Esophagus squamous epithelium (tissue), 5 donors: ENCODE measurements at places on chromosomes 6 and 20. TPM values are rescaled to one million over a fixed set of nuclear protein-coding genes. Genes with fewer than 3 reads are reported as not detected.

ARHGAP18 gene
- 5.8 TPM for total RNA-seq

BEND6 gene
- total RNA-seq, result 1.1 TPM

RGS17 gene
- total RNA-seq, result 0.76 TPM

SMOC2 gene
- 8.5 TPM for total RNA-seq

MLN gene
- total RNA-seq, result not detected

SLC13A3 gene
- total RNA-seq, result 1.5 TPM

GJA10 gene
- total RNA-seq, result not detected

POM121L2 gene
- total RNA-seq, result not detected

GPR63 gene
- 0.66 TPM for total RNA-seq

DSP gene
- total RNA-seq, result 1,238 TPM

SYTL3 gene
- 1.6 TPM for total RNA-seq

FAM217A gene
- not detected for total RNA-seq

GRCh38 chr20:46688151-46689081 lies 828 bp downstream of the TP53RK start:
- DNase-seq, result no peak

DNA sequence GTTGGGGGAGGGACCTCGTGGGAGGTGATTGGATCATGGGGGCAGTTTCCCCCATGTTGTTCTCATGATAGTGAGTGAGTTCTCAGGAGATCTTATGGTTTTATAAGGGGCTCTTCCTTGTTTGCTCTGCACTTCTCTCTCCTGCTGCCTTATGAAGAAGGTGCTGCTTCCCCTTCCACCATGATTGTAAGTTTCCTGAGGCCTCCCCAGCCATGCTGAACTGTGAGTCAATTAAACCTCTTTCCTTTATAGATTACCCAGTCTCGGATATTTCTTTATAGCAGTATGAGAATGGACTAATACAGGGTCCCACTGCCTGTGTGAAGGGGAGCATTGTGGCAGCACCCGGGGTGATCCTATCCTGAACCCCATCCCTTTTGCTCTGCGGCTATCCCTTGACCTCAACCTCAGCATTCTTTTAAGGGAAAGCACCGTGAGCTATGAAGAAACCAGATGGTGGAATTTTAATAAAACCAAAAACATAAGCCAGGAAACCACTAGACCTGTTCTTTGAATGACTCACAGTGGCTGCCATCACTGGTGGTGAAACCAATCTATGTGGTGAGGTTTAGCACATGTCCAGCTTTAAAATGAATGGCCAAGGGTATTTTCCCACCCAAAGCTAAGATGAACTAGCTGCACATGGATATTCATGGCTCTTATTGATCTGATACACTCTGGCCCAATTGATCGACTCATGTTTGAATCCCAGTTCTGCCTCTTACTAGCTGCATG lies 62.2 kb downstream of the ZDHHC14 start:
- no peak for DNase-seq

DNA sequence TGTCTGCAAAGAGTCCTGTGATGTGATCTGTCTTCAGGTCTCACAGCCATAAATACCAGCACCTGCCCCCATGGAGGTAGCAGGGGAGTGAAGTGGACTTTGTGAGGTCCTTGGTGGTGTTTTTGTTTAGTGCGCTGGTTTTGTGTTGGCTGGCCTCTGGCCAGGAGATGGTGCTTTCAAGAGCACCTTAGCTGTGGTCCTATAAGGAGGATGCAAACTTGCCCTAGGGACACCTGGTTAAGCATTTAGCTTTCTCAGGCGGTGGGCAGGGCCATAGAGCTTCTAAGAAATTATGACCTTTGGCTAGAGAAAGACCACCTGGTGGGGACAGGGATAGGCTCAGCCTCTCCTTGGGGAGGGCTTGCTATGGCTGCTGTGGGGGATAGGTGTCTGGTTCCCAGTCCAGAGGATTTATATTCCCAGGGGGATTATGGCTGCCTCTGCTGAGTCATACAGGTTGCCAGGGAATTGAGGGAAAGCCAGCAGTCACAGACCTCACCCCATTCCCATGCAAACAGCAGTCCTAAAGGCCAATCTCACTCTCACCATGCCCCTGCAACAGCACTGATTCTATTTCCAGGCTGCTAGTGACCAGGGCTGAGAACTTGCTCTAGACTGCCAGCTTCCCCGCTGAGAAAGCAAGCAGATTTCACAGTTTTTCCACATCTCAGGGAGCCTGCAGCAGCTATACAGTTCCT lies 259.3 kb downstream of the TFAP2B start:
- DNase-seq, result no peak

- DNase-seq, result no peak
These were observed 709.5 kb downstream of the KIF16B start for GRCh38 chr20:15863735-15864134.

DNA sequence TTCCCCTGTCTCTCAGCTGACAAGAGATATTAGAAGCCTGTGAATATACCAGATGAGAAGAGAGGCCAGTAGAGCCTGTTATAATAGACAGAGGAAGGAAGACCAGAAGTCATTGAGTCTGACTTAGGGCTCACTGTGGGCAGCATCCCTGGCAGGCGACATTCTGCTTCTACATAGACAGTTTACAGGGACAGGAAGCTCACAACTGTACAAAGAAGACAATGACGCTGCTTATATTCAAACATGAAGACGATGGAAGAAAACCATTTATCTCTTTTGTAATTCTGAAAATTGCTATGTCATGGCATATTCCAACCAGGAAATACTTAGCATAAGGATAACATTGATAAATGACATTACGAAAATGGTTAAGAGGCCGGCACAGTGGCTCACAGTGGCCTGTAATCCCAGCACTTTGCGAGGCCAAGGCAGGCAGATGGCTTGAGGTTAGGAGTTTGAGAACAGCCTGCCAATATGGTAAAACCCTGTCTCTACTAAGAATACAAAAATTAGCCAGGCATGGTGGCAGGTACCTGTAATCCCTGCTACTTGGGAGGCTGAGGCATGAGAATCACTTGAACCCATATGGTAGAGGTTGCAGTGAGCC lies 170.9 kb downstream of the UBE3D start:
- no peak for DNase-seq

- no peak for DNase-seq
These were observed 1557.5 kb downstream of the GRIK2 start for GRCh38 chr6:102950967-102951366.

DNA sequence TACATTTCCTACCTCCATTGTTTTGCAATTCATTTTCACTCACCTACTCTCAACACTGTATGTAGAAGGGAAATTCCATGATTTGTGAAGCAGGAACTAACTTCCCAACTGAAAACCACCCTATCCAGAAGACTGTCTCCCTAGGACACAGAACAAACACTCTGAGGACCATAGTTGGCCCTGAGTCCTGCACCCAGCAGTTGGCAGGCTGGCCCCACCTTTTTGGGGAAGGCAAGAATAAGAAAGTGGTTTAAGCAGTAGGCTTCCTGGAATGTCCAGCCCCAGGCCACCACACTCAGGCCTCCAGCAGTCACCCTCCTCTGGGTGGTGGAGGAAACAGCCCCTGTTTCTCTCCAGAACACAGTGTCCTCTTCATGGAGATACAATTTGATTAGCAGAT lies 258.8 kb downstream of the ARHGAP18 start:
- DNase-seq, result no peak

DNA sequence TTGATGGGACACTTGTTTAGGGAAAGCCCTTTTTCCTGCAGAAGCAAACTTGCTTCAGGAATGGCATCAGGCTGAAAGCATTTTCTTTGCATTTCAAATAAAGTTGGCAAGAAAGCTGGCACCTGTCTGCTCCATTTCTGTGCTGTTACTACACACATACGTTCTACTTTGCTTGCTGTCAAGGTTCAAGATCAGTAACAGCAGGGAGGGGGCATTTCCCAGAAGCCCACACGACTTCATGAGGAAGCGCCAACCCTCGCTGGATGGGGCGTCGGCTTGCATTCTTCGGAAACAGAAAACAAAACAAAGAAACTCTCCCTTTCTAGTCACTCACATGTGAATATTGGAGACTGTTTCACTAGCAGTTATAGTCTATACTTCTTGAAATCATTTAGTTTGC lies 46.4 kb downstream of the AKAP12 start:
- no peak for DNase-seq

GRCh38 chr6:157104803-157105202 lies 218.5 kb downstream of the TMEM242 start:
- no peak for DNase-seq

- DNase-seq, result no peak
These were observed 28.3 kb downstream of the UST start for GRCh38 chr6:148775161-148775560.

DNA sequence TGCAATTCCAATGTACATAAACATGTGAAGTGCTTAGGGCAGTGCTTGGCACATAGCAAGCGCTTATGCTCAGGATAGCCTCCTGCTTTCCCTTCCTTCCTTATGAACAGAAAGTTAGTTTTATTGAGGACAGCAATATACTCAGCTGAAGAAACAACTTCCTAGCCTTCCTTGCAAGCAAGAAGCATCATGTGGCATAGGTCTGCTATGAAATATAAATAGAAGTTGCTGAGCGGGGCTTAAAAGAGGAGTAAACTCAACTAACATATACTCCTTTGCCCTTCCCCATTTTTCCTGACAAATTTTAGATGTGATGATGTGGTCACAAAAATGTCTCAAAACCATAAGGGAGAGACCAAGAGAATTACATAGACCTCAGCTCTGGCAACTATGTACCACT lies 98.9 kb downstream of the KIF16B start:
- no peak for DNase-seq

DNA sequence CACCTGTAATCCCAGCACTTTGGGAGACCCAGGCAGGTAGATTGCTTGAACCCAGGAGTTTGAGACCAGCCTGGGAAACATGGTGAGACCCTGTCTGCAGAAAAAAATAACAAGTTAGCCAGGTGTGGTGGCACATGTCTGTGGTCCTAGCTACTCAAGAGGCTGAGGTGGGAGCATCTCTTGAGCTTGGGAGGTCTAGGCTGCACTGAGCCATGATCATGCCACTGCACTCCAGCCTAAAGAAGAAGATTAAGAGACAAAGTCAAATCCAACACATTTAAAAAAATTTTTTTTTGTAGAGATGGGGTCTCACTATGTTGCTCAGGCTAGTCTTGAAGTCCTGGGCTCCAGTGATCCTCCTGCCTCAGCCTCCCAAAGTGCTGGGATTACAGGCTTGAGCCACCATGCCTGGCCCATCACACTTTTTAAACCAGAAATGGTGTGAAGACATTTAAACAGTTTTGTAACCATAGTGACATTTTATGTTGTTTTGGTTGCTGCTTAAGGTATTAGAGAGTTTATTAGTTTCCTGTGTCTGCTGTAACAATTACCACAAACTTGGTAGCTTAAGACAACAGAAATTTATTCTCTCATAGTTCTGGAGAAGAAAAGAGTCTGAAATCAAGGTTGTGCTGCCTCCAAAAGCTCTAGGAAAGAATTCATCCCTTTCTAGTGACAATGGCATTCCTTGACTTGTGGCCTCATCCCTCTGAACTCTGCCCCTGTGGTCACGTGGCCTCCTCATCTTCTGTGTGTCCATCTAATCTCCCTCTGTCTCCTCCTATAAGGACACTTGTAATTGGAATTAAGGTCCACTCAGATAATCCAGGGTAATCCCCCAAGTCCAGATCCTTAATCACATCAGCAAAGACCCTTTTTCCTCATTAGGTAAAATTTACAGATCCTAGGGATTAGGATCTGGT lies 104.6 kb upstream of the TNFAIP3 start:
- no peak for DNase-seq

DNA sequence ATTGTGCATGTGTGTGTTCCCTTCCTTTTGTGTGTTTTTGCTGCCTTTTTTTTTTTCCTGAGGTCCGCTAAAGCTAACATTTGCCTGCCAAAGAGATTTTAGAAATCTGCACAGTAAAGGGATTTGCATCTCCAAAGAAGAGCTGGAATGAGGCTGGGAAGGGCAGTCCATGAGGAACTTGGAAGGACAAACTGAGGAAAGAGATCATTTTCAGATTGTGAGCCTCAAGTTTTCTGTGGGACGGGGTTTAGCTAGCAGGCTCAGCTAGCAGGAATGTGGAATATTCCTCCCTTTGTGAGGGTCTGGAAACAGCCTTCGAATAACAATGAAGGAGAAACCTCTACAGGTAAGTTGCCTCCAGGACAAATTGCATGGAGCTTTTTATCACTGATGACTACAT lies 3.8 kb downstream of the INSM1 start:
- no peak for DNase-seq

DNA sequence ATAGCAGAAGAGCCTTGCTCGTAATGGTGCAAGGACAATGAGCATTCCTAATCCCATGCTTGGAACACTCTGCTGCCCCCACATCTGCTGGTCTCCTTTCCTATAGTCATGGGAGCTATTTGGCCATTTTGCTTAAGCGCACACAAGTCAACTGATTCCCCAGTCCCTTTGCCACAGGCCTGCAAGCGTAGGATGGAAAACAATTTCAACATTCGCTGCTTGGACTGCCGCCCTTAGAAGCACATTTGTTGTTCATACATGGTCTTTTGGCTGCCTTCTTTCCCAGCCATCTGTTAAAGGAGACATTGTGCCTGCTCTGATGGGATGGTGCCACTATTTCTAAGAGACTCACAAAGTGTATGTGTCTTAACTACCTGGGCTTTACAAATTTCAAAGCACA lies 96.9 kb downstream of the RFX6 start:
- DNase-seq, result no peak

DNA sequence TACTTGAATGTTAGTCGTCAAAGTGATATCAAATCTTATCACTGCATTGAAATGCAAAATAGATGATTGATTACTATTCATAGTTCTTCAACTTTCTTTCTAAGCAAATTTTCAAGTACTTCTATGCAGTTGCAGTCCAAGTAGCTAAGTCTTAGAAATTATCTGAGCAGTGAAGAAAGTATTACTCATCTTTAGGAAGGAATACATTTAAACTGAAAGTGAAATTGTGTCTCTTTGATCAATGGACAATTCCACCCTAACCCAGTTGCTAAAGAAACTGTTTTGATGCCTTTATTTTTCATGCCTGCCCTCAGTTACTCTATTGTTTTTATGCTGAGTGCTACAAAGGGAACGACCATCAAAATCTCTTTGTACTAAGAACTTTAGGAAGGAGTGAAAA lies 337.4 kb downstream of the GRIK2 start:
- no peak for DNase-seq

DNA sequence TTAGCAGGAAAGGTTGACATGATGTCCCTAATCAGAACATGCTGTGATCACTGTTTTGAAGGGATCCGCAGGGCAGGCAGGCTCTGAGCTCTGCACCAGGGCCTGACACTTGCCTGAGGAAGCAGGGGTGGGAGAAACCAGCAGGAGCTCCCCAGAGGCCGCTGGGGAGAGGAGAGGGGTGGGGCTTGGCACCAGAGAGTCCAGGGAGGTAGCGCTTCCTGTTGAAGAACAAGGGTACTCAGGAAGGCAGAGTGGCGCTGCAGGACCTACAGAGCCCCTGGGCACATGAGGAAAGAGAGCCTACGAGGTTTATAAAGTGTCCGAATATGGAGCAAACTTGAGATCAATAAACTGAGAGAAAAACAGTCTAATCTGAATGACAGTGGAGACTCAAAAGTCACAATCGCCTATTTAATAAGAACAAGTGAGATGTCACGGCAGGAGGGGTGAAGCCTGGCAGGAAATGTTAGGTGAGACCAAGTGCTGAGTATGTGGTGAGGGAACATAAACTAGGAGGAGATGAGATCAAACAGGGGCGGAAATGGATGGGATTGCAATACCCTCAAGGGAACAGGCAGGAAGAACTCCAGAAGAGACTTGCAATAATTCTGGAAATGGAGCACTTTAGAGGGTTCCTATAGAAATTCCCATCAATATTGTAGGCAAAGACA lies 5.8 kb upstream of the TBXT start:
- DNase-seq, result no peak

- no peak for DNase-seq
These were observed 110.9 kb downstream of the SMLR1 start for GRCh38 chr6:130937942-130938604.

- DNase-seq, result no peak
These were observed 72.2 kb downstream of the UNC5CL start for GRCh38 chr6:40966860-40967259.
